T-helper 2 cell (primary cell): ENCODE measurements at places on chromosomes 13 and 19.

DNA sequence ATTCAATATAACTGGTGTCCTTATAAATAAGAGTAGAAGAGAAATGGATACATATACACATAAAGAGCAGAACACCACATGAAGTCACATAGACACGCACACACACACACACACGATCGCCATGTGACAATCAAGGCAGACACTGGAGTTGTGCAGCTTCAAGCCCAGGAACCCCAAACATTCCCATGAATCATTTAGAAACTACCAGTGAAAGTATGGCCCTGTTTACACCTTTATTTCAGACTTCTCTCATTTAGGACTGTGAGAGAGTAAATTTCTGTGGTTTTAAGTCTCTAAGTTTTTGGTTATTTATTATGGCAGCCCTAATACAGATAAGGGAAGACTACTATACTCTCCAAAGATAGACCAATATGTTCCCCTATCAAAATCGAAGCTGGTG, 20.4 kb upstream of the TNFSF13B start:
- no peak for DNase-seq

GRCh38 chr19:45408830-45409556, 2.5 kb downstream of the POLR1G start:
- DNase-seq = no peak

DNA sequence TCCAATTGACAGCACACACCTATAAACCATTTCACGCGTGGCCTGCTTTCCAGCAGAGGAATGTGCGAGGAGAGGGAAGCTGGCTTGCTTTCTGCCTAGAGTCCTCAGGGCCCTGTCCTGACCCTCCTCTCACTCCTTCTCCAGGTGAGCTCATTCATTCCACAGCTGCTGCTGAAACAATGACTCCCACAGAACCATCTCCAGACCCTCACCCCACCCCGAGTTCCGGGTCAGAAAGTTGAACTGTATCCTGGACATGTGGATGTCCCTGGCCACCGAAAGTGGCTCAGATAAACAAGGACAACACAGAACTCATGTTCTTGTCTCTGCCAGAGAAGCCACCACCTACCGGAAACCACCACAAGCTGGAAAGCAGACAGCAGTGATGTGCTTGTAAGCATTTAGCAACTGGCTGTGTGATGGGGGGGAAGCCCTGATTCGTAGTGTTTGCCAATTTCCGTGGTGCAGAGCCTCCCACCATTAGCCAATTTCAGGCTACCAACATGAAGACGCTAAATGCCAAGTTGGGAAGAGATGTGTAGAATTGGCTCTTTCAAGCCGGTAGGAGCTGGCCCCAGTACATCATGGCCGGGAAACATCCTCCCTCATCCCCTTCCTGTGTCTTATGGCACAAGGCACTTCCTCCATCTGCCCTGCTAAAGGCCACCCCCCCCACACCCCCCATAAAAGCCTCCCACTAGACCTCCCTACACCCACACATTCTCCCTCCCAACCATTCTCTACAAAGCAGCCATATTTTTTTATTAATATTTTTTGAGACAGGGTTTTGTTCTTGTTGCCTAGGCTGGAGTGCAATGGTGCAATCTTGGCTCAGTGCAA, 5.0 kb downstream of the SYCE2 start:
- DNase-seq = peak; percentile 24

DNA sequence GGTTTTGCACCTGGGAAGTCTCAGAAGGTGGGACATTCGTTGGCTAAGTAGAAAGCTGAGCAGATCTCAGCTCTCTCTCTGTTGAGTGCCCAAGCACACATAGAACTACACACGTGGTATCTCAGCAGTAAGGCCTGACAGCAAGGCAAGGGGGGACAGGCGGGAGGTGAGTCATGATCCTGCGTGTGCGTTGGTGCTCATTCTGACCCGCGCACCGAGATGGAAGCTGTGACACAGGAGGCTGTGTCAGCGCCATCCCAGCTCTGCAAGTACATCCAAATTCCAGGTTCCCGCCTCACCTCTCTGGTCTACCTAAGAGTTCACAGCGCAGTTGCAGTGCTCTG, 135.7 kb downstream of the USP12 start:
- no peak for DNase-seq

- peak; percentile 15 for DNase-seq
Measured at GRCh38 chr13:27054760-27055159, 116.9 kb downstream of the USP12 start.

DNA sequence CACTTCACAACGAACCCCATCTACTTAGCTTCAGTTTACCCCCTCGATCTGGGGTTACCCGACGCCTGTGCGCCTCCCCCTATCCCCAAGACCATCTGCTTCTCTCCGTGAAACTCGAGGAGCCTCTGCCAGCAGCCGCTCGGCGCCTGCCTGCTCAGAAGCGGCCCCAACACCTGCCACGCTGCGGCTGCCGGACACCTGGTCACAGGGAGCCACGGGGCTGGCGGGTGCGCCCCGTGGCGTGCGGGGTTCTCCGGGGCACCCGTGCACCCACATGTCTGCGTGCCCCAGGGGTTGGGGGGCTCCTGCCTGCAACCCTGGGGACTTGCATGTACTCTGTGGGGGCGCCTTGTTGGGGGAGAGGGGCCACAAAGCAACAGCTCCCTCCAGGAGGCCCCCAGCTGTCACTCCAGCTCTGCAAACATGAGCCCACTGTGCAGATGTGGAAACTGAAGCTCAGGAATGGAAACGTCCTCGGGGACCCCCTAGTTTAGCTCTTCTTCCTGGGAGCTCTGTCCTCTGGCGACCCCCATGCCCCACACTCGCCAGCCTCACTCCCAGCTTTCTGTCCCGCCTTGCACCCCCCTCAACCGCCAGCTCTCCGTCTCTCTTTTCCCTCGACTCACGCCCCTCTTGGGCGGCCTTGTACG, 7.0 kb upstream of the SEMA6B start:
- DNase-seq = no peak

GRCh38 chr13:76672420-76672819, 213.8 kb downstream of the KCTD12 start:
- no peak for DNase-seq

DNA sequence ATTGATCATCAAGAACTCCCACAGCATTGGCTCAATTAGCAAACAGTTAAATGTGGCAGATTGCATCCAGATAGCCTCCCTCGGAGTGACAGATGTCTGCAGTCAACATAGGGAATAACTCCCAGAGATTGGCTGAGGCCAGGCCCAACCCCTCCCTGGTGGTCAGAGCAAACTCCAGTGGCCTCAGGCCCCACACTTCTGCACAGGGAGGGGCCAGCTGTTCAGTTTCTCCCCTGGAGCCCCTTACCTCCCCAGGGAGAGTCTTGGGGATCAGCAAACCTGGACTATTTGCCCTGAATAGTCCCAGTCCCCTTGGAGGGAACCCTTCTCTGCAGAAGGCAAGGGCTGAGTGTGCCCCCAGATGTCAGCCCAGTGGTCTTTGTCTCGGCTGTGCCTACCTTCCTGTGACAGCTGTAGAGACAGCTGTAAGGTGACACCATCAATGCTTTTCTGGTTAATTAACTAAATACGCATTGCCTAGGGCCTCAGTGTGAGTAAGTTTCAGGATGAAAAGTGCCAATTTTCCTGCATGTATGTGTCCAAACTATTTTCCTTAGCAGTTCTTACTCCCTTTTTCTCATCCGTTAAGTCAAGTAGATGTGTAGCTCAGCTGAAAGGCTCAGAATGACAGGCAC, 102.7 kb upstream of the UQCRFS1 start:
- no peak for DNase-seq

GRCh38 chr13:26621731-26622401, 64.4 kb downstream of the WASF3 start:
- no peak for DNase-seq

GRCh38 chr19:39248806-39249205, at the start of gene IFNL4:
IFNL4 (minus strand) TSS chr19:39248856.
- DNase-seq = no peak

DNA sequence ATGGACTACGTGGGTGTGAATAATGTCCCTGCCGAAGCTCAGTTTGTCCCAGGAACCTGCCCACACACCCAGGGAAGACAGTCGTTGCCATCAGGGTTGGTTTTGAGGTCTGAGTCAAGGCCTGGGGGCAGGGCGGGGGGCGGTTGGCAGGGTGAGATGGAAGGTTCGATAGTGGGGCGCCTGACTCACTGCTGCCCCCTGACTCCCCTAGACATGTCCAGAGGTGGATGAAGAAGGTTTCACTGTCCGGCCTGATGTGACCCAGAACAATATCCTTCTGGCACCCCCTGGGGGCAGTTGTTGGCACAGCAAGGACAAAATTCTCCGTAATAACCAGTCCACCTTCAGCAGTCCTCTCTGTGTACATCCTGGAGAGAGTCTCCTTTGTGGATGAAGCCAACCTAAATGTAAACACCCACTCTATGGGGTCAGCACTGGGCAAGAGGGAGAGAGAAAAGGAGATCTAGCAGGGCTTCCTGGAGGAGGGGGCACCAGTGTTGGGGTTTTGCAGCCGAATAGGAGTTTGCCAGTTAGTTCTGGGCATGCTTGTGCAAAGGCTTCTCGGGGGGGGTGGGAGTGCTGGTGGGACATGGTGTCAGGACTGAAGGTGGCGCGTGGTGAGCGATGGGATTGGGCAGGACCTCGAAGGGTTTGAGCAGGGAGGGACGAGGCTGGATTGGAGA, 19.6 kb upstream of the B3GNT3 start:
- DNase-seq = no peak

- DNase-seq = no peak
Measured at GRCh38 chr19:30630289-30631032, 258.3 kb downstream of the ZNF536 start.

DNA sequence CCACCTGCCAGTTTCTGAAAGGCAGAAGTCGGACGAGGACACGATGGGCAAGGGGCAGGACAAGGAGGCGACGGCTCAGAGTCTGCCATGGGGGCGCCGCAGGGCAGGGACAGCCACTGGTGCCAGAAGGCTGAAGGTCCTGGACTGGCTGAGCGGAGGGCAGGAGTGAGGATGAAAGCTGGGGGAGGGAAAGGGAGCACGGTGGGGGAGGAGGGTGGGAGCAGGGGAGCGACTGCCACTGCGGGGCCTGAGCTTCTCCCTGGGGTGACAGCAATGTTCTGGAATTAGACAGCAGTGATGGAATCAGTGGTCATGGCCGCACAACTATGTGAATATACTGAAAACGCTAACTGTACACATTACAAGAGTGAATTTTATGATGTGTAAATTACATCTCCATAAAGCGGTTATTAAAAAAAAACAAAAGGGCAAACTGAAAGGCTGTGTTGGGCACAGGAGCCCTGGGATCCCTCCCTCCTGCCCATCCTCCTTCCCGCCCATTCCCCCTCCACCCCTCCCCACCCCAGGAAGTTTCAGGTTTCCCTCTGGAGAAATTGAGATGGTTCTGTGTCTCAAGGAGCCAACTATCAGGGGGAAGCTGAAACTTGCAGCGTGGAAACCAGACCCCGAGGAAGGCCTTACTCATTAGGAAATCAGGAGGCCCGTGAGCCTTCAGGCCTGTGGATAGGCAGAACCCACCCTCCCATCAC, 15.9 kb downstream of the MLLT1 start:
- no peak for DNase-seq

DNA sequence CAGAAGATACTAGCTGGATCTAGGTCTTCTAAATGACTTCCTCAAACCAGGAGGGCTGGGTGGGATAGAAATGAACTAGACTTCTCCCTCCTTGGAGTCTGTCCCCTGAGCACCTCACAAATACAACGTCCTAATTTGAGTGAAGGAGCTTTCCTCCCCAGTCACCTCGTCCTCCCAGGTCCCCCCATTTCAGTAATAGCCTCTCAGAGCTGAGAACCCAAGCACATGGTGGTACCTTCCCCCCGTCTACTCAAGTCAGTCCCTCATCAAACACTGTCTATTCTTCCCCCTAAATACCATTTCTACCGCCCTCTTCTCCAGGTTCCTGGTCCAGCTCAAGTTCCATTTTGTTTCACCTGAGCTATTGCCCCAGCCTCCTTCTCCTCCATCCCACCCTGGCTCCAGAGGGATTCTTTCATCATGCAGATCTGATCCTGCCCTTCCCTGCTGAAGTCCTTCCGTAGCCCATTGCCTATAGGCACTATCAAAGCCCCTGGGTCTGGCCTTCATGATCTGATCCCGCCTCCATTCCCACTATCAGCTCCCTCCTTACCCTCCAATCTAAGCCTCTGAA, 5.3 kb upstream of the PRKCG start:
- DNase-seq = no peak
